Progenitor cell of endocrine pancreas (in vitro differentiated cells): ENCODE measurements at places on chromosomes 1 and 21. TPM values are rescaled to one million over a fixed set of nuclear protein-coding genes. Genes with fewer than 3 reads are reported as not detected.

Gene RGS16
- total RNA-seq, result 0.98 and 1.5 TPM in 2 replicates

Gene RNF187
- 94.8 and 98.6 TPM in 2 replicates for total RNA-seq

Gene SERPINC1
- total RNA-seq, result 0.31 TPM in 1 of 2 replicates, not detected in the other

Gene ATXN7L2
- 17.6 and 19.6 TPM in 2 replicates for total RNA-seq

Gene TESK2
- 9.4 and 9.5 TPM in 2 replicates for total RNA-seq

Gene S100A1
- 0.80 TPM in 1 of 2 replicates, not detected in the other for total RNA-seq

Gene PTPN14
- 37.0 and 43.3 TPM in 2 replicates for total RNA-seq

Gene ARHGAP29
- 12.4 and 15.2 TPM in 2 replicates for total RNA-seq

Gene CYP4Z1
- not detected in 2 replicates for total RNA-seq

Gene SUSD4
- total RNA-seq, result 4.7 and 6.0 TPM in 2 replicates

Gene ZNF648
- total RNA-seq, result 0.81 and 1.2 TPM in 2 replicates

Gene NR0B2
- total RNA-seq, result 10.3 and 11.9 TPM in 2 replicates

Gene CHAF1B
- 9.1 and 11.7 TPM in 2 replicates for total RNA-seq

Gene NADK
- total RNA-seq, result 86.6 and 87.8 TPM in 2 replicates

Gene CCDC27
- not detected in 2 replicates for total RNA-seq

Gene RBP7
- 0.55 and 0.65 TPM in 2 replicates for total RNA-seq

Gene S100A7A
- not detected in 2 replicates for total RNA-seq

Gene FAM177B
- total RNA-seq, result not detected in 2 replicates
